ENCODE measurements at places on chromosomes 3 and 15.

DNA sequence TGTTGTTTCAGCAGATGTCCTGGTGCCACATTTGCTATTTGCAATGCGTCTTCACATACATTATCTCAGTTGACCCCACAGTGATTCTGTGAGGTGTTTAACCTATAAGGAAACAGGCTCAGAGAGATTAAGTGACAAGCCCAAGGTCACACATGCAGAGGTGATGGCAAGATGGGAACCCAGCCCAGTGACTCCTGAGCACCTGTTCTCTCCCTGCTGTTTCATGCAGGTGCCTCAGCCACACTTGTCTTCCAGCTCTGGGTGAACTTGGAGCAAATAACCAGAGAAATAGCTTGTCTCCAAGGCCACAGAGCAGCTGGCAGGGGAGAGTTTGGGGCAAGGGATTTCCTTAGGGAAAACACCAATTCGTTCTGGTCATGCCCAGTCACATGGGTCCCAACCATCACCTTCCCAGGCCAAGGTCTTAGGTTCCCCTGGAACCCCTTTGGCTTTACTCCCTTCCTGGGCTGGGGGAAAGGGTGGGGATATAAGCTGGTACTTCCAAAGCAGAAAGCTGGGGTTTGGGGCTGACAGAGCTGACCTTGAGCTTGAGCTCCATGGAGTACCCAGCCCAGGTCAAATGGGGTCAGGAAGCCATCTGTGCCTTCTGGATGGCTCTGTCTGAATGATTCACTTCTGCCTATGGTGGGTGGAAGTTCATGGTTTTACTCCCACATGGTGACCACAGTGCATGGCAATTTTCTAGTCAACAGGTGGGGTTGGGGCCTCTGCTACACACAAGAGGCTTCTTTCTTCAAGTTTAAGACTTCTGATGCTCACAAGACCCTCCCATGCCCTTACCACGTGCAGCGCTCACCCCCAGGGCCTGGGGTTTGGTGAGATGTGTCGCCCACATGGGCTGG lies 22.4 kb downstream of the LIPC start:
- DNase-seq = no peak

DNA sequence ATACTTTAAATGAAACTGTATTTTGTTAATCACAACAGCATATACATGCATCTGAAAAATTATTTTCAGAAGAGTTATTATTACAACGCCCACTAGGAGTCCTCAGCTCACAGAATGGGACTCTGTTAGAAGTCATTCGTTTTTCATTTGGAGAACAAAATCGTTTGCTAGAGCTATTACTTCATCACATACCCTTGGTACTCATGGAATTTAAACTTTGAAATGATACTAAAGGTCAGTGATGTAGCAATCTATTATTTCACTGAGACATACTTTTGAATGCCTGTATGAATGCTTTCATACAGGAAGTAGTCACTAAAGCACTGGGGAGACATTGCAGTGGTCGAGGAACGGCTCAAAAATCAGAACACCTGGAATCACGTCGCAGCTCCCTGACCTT lies 198.1 kb downstream of the MBNL1 start:
- peak; percentile 3 for DNase-seq

DNA sequence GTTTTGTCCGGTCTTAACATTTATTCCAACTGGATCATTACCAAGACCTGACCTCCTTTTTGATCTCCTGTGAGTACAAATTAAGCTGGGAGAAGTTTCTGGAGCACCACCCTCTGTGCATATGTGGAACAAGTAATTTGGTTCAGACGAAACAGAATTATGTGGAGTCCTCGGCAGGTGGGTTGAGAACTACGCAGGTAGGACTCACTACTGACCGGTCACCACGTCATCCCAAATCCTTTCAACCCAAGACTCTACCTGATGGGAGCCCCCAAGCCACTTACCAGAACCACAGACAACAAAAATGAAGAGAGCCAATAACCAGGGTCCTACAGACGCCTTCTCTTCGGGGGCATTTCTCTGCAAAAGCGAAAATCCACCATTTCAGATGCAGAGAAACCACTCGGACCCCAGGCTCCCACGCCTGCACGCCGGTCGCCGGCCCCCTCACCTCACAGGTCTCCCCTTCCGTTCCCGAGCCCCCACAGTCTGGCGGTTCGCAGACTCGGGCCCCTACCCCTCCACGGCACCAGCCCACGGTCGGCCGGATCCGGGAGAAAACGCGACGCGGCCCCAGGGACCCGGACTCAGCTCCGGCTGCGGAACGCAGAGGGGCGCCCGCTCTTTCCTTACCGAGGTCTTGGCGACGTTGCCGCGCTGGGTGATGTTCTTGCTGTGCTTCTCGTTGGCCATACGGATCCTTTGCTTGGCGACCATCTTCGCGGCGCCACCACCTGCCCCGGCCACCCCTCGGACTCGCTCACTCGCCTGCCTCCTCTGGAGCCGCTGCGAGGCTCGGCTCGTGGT lies 674 bp downstream of the SERP1 start:
- DNase-seq = no peak

DNA sequence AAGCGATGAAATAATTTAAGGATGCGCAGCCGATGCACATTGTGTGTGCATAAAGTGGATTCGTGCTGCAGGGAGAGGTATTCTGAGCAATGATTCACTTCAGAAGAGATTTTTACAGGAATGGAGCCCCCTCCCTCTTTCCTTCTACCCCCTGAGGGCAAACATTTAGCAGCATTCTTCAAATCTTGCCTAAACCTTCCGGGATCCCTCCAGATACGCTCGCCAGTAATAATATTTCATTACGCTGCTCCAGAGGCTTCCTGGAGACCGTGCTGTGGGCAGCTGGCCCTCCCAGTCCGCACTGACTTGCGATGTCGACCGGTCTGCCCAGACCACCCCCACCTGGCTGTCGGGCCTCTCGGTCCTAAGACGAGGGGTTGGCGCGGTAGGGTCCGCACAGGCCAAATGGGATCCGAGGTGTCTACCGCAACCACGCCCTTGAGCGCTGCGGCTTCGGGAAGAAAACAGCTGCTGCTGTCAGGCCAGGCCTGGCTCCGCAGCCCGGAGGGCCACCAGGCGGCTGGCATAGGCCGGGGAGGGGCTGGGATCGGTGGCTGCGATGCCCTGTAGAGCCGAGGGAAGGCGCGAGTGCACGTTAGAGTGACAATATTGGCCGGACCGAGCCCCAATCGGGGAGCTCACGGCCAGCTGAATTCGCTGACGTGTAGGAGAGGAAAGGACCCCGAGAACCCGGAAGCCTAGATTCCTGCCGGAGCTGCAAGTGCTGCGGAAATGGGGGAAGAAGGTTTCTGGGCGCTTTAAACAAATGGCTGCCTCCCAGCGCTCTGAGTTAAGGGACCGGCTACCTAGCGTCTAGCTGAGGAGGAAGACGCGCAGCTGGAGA lies 14.3 kb downstream of the ZIC4 start:
- no peak for DNase-seq

- DNase-seq = no peak
These were observed 51.4 kb downstream of the SLC30A4 start for GRCh38 chr15:45471151-45471550.

DNA sequence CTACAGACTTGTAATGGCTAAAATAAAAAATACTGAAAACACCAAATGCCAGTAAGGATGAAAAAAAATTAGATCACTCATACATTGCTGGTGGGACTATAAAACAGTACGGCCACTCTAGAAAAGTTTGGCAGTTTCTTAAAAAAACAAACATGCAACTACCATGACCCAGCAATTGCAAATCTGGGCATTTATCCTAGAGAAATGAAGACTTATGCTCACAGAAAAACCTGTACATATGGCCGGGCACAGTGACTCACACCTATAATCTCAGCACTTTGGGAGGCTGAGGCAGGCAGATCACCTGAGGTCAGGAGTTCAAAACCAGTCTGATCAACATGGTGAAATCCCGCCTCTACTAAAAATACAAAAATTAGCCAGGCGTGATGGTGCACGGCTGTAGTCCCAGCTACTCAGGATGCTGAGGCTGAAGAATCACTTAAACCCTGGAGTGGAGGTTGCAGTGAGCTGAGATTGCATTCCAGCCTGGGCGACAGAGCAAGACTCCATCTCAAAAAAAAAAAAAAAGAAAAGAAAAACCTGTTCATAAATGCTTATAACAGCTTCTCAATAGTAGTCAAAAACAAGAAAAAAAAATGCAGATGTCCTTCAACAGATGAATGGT lies 5.6 kb downstream of the TP53BP1 start:
- no peak for DNase-seq

GRCh38 chr3:46269556-46269955 lies 27.3 kb downstream of the CCR3 start:
- DNase-seq = no peak

GRCh38 chr3:169522595-169523529 lies 140.7 kb downstream of the MECOM start:
- no peak for DNase-seq

GRCh38 chr3:180092889-180093288 lies 56.2 kb upstream of the PEX5L start:
- DNase-seq = no peak

DNA sequence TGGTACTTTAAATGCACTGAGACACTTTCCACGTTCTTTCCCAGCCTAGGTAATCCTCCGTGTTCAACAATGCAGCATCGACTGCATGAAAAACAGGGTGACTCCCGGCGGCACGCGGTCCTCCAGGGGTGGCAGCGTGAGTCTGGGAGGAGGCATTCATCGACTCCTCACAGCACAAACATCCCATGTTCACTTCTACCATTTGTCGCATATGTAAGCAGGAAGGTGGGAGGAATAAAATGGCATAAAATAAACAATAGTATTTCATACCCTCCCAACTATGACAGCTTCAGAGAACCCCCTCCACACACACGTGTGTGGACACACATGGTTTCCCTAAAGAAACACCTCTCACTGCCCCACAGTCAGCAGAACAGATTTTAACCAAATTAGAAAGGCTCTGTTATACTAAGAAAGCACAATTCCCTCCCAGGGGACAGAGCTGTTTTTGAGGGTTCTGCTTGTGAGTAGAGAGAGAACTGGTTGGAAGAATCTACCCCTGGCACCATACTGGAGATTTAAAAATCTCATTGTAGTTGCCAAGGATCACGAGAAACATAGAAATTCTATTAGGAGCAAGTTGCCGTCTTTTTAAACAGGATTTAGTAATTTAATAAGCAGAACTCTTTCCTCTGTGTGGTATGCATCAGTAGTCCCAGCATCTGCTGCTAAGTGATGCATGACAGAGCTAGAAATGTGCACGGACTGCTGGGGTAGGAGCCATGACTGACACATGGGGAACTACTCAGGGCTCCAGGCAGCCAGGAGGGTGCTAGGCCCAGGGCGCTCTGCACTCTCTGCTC lies 6.0 kb downstream of the FAM43A start:
- DNase-seq = peak; percentile 51

GRCh38 chr3:40404591-40405198 lies 17.7 kb downstream of the ENTPD3 start:
- DNase-seq = no peak

GRCh38 chr15:89332446-89332845 lies 2.2 kb downstream of the POLG start:
- DNase-seq = peak; percentile 12

GRCh38 chr3:187989575-187990153 lies 164.3 kb upstream of the LPP start:
- DNase-seq = no peak

- DNase-seq = no peak
These were observed 15.9 kb upstream of the ACTL6A start for GRCh38 chr3:179546814-179547241.
